Activated CD4-positive, alpha-beta T cell treated with anti-CD3 and anti-CD28 coated beads, Interleukin-2, amount 10 ng/mL, durations not matched to agents 24 days and 14 days (primary cell): ENCODE measurements at places on chromosomes 7 and 10. TPM values are rescaled to one million over a fixed set of nuclear protein-coding genes. Genes with fewer than 3 reads are reported as not detected.

DNA sequence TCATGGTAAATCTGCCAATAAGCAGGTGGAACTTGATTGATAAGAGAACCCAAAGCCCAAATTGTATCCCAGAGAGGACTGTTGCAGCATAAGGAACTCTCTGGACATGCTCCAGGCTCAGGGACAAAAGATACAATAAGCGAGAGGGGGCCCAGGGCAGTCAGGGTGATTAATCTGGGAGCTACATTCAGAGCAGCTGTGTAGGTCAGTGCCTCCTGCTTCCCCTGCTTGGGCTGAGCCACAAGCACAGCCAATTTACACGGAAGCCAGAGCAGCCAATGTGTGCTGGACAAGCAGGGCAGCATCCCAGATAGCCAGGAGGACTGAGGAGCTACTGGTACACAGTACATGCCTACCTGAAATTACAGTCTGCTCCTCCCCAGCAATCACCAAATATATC lies 24.2 kb downstream of the MYPN start:
- no peaks in the 10 kb centered on the region for H3K4me1 ChIP-seq
- H3K36me3 ChIP-seq, result no peaks in the 10 kb centered on the region
- H3K27me3 ChIP-seq, result peaks cover 13% of the 10 kb centered on the region
- no peak for DNase-seq
- no peak overlapping the region for H3K4me3 ChIP-seq
- H3K27ac ChIP-seq, result no peak overlapping the region

DNA sequence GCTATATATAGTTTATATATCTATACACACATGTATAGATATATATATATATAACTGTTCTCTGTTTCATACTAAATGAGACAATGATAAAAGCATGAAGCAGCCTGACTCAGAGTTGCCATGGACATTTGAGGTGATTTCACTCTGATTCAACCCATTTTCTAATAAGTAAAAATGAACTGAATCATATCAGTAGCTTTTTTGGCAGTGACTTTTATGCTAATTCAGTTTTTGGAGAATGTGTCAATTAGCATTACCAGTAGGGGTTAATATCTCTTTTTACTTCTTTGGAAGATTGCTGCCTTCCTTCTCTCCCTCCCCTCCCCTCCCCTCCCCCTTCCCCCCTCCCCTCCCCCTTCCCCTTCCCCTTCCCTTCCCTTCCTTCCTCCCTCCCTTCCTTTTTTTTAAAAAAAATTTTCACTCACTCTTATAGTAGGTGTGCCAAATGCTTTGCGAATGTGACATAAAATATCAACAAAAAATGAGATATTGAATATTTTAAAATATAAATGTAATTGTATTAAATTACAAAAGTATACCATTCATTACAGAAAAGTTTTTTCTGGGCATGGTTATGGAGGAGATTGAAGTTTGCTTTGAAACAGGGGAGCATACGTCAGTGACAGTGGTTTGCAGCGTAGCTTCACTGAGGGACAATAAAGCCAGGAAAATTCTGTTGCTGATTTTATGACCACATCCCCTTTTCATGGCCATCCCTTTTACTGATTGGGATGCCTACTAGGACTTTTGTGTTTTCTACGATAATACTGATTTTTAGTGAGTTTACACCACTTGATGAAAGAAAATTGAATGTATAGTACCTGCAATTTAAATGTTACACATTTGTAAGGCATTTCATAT lies 64.0 kb upstream of the KLF6 start:
- H3K4me3 ChIP-seq, result no peak overlapping the region
- no peak overlapping the region for H3K27ac ChIP-seq
- no peaks in the 10 kb centered on the region for H3K27me3 ChIP-seq
- H3K4me1 ChIP-seq, result peaks cover 38% of the 10 kb centered on the region

- no peaks in the 10 kb centered on the region for H3K4me1 ChIP-seq
- DNase-seq, result no peak
- H3K27ac ChIP-seq, result no peak overlapping the region
- H3K4me3 ChIP-seq, result no peak overlapping the region
- H3K36me3 ChIP-seq, result no peaks in the 10 kb centered on the region
Measured at GRCh38 chr10:18238870-18239485, 98.8 kb downstream of the CACNB2 start.

- H3K4me1 ChIP-seq, result peaks cover 56% of the 10 kb centered on the region
- no peaks in the 10 kb centered on the region for H3K27me3 ChIP-seq
- no peak for DNase-seq
- peaks cover 28% of the 10 kb centered on the region for H3K36me3 ChIP-seq
Measured at GRCh38 chr7:24945899-24946298, 34.1 kb downstream of the OSBPL3 start.

- H3K27ac ChIP-seq, result no peak overlapping the region
- no peak overlapping the region for H3K4me3 ChIP-seq
- peaks cover 6% of the 10 kb centered on the region for H3K27me3 ChIP-seq
- no peaks in the 10 kb centered on the region for H3K36me3 ChIP-seq
- no peak for DNase-seq
Measured at GRCh38 chr7:20307119-20307518, 23.6 kb upstream of the ITGB8 start.

GRCh38 chr10:43211030-43211429 lies 55.8 kb downstream of the RASGEF1A start:
- H3K27ac ChIP-seq, result no peak overlapping the region
- no peaks in the 10 kb centered on the region for H3K27me3 ChIP-seq
- DNase-seq, result no peak
- no peaks in the 10 kb centered on the region for H3K4me1 ChIP-seq
- no peak overlapping the region for H3K4me3 ChIP-seq
- no peaks in the 10 kb centered on the region for H3K36me3 ChIP-seq

DNA sequence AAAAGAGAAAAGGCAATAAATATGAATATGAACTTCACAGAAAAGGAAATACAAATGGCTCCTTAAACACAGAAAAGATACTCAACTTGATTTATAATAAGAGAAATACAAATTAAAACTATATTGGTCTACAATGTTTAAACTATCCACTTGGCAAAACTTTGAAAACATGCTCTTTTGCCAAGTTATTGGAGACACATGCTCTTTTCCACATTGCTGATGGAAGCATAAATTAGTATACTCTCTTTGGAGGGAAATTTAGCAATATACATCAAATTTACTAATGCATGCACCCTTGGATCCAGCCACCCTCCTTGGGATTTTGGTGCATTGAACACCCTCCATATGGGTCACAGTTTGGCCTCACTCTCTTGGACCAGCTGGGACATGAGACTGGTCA lies 7.9 kb downstream of the TAS2R60 start:
- H3K27ac ChIP-seq, result no peak overlapping the region
- no peaks in the 10 kb centered on the region for H3K4me1 ChIP-seq
- peaks cover 4% of the 10 kb centered on the region for H3K27me3 ChIP-seq
- peak; percentile 42 for DNase-seq

- H3K4me3 ChIP-seq, result no peak overlapping the region
- H3K27ac ChIP-seq, result no peak overlapping the region
- H3K36me3 ChIP-seq, result no peaks in the 10 kb centered on the region
Measured at GRCh38 chr10:129879655-129880054, 84.4 kb downstream of the EBF3 start.

- H3K4me3 ChIP-seq, result no peak overlapping the region
- H3K36me3 ChIP-seq, result peaks cover 4% of the 10 kb centered on the region
- H3K4me1 ChIP-seq, result no peaks in the 10 kb centered on the region
- H3K27ac ChIP-seq, result no peak overlapping the region
- no peaks in the 10 kb centered on the region for H3K27me3 ChIP-seq
- DNase-seq, result no peak
Measured at GRCh38 chr10:43194859-43195258, 56.6 kb downstream of the CSGALNACT2 start.

DNA sequence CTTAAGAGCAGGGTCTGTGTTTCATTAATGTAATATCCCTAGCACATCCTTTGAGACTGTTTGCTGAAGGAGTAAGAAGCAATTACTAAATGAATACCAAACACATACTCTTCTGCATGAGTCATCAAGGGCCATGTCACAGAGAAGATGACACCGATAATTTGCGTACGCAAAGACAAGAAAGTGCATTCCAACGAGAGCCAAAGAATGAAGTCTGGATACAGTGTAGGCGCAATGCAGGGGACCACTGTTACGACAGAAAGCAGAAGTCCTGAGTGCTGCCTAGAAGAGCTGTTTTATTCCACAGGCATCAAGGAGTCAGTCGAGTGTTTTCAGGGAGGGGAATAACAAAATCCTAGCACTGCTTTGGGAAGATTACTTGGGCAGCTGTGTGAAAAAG lies 62.7 kb downstream of the VPS41 start:
- H3K4me3 ChIP-seq, result no peak overlapping the region
- H3K27me3 ChIP-seq, result no peaks in the 10 kb centered on the region
- H3K27ac ChIP-seq, result no peak overlapping the region
- no peaks in the 10 kb centered on the region for H3K4me1 ChIP-seq
- no peaks in the 10 kb centered on the region for H3K36me3 ChIP-seq
- no peak for DNase-seq

GRCh38 chr7:41047789-41048191 lies 655.1 kb downstream of the INHBA start:
- no peaks in the 10 kb centered on the region for H3K27me3 ChIP-seq
- H3K27ac ChIP-seq, result no peak overlapping the region
- H3K4me1 ChIP-seq, result no peaks in the 10 kb centered on the region
- DNase-seq, result no peak

DNA sequence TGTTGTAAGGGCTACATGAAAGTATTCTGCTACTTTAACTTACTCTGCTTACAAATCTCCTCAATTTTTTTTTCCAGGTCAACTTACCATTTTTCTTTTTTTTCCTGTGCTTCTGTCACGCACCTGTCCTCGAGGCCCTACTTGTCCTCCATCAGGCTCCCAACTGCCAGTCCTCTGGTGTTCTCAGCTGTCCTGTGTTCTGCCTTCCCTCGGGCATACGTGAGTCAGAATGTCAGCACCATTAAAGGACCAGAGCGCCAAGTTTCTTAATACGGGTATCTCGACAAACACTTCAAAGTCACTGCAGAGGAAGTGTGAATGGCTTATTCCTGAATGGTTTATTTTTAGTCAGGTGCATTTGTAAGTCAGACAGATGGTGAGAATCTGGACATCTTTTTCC lies at the start of gene TEX47:
TSS of gene TEX47 (minus strand) at position 185 of the 400 bp plus-strand sequence. CDS start 795 bp downstream, outside the sequence.
- no peak within 1 kb of the TSS for H3K4me3 ChIP-seq
- no peaks in the 10 kb centered on the region for H3K4me1 ChIP-seq
- no peak for DNase-seq
- H3K27me3 ChIP-seq, result peaks cover 1% of the 10 kb centered on the region
- no peaks in the 10 kb centered on the region for H3K36me3 ChIP-seq
- H3K27ac ChIP-seq, result no peak within 1 kb of the TSS

DNA sequence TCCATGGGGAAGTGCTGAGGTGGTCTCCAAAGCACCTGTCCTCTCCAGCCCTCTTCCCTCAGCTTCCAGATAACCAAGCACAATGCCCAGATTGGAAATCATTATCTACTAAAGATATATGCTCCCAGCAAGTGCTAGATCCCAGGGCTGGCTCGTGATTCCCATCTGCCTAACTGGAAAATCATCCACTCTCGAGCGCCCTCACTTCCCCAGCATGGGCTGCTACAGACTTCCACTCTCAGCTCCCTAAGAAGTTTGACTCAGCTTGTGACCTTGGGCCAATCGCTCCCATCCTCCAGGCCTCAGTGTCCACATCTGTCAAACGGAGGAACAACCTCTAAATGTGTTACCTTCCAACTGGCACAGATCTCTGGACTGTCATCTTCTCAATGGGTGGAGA lies 112.4 kb upstream of the ZMIZ1 start:
- peaks cover under 1% of the 10 kb centered on the region for H3K27me3 ChIP-seq
- no peak for DNase-seq
- no peak overlapping the region for H3K27ac ChIP-seq
- no peaks in the 10 kb centered on the region for H3K4me1 ChIP-seq

DNA sequence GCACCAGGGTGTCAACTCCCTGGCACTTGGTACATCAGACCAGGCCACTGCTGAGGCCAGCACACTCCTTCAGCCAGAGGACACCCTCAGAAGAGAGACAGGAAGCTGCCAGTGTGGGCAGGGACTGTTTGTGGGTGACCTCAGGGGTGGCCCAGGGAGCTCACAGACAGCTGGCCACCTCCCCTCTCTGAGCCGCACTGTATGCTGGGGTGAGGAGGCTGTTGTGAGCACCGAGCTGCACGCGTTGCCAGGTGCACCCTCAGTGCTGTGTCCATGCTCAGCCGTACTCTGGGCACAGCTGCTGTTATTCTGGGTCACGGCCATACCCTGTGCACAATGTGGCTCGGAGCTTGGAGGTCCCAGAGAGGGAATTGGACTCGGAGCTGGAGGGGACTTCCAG lies 61.5 kb upstream of the NANOS1 start:
- no peak overlapping the region for H3K4me3 ChIP-seq
- H3K27ac ChIP-seq, result no peak overlapping the region
- DNase-seq, result no peak
- H3K27me3 ChIP-seq, result peaks cover 16% of the 10 kb centered on the region
- H3K4me1 ChIP-seq, result no peaks in the 10 kb centered on the region
- no peaks in the 10 kb centered on the region for H3K36me3 ChIP-seq

GRCh38 chr10:75345738-75346137 lies 55.8 kb downstream of the ZNF503 start:
- DNase-seq, result no peak
- no peak overlapping the region for H3K4me3 ChIP-seq
- H3K27me3 ChIP-seq, result peaks cover 2% of the 10 kb centered on the region
- no peaks in the 10 kb centered on the region for H3K36me3 ChIP-seq
- no peaks in the 10 kb centered on the region for H3K4me1 ChIP-seq
- no peak overlapping the region for H3K27ac ChIP-seq

GRCh38 chr7:38190011-38190410 lies 12.0 kb downstream of the STARD3NL start:
- no peak for DNase-seq
- no peaks in the 10 kb centered on the region for H3K27me3 ChIP-seq
- peaks cover 14% of the 10 kb centered on the region for H3K36me3 ChIP-seq
- peaks cover 13% of the 10 kb centered on the region for H3K4me1 ChIP-seq

GRCh38 chr7:37206192-37206591 lies 242.5 kb downstream of the ELMO1 start:
- no peak overlapping the region for H3K27ac ChIP-seq
- H3K4me3 ChIP-seq, result no peak overlapping the region
- peaks cover 14% of the 10 kb centered on the region for H3K4me1 ChIP-seq
- peaks cover 40% of the 10 kb centered on the region for H3K36me3 ChIP-seq
- DNase-seq, result no peak
- no peaks in the 10 kb centered on the region for H3K27me3 ChIP-seq

GRCh38 chr7:44547536-44548231 lies 6.6 kb upstream of the NPC1L1 start:
- no peak for DNase-seq
- no peak overlapping the region for H3K4me3 ChIP-seq
- peak overlapping the region; percentile 46 for H3K27ac ChIP-seq
- H3K27me3 ChIP-seq, result peaks cover 26% of the 10 kb centered on the region

SGCE gene
- 0.38 TPM in 1 of 2 replicates, not detected in the other for total RNA-seq

SPDYE9 gene
- not detected in 2 replicates for total RNA-seq

VPS37D gene
- 0.40 and 0.47 TPM in 2 replicates for total RNA-seq

IFIT2 gene
- total RNA-seq, result 0.40 and 0.54 TPM in 2 replicates

GIMAP1 gene
- 4.9 and 6.0 TPM in 2 replicates for total RNA-seq

NEUROD6 gene
- not detected in 2 replicates for total RNA-seq

PI4K2A gene
- 17.8 TPM in 2 replicates for total RNA-seq

CYP26C1 gene
- 0.07 and 0.12 TPM in 2 replicates for total RNA-seq
